GM23248 (cell line): ENCODE measurements at places on chromosomes 3 and 15. TPM values are rescaled to one million over a fixed set of nuclear protein-coding genes. Genes with fewer than 3 reads are reported as not detected.

DNA sequence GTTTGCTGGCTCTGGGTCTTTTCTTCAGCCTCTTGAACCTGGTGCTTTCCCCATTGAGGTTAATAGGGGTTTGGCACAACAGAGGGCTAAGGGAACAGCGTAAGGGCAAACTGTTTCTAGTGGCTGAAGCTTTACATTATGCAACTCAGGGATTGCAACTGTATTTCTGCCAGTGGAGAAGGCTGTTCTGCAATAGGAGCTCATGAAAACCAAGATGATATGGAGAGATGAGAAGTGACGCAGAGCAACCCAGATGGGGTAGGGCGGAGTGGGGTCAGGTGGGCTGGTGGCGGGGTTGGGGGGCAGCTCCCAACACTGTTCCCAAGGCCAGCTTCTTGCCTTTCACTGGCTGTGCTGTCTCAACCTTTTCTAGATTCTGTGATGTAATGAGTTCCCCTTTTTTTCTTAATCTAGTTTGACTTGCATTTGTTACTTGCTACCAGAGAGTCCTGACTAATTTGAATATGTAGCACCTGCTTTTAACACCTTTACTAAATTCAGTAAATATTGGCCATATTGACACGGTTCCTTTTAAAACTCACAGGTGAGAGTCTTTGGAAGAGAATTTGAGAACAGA, 7.2 kb downstream of the GXYLT2 start:
- DNase-seq = no peak

DNA sequence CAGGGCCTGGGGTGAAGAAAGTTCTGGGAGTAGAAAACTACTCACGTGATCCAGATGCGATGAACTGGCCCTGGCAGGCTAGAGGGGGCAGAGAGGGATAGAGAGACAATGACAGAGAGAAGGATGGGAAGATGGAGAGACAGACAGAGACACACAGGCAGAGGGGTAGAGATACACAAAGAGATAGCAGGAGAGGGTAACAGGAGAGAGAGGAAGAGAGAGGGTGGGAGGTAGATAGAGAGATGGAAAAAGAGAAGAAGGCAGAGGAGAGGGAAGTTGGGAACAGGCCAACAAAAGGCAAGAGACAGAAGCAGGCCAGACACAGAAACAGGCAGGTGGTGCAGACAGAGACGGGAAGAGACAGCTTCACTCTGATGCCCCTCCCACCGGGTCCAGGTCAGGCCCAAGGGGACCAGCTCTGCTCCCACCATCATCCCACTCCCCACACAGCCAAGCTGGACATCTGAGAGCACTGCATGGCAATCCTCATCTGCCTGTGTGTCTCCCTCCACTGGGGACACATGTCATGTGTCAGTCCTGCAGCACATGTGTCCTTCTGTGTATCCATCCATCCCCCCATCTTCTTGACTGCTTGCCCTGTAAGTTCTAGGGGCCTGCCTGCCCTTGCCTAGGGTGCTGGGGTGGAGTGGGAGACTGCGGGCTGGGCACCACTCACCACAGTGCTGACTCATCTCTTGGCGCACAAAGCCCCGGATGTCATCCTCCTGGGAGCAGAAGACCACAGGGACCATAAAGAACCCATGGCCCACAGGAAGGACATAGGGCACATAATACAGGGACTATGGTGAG, 2.2 kb upstream of the UCN2 start:
- DNase-seq = peak; percentile 86

GRCh38 chr3:11335056-11335608, 62.9 kb downstream of the ATG7 start:
- peak; percentile 82 for DNase-seq

DNA sequence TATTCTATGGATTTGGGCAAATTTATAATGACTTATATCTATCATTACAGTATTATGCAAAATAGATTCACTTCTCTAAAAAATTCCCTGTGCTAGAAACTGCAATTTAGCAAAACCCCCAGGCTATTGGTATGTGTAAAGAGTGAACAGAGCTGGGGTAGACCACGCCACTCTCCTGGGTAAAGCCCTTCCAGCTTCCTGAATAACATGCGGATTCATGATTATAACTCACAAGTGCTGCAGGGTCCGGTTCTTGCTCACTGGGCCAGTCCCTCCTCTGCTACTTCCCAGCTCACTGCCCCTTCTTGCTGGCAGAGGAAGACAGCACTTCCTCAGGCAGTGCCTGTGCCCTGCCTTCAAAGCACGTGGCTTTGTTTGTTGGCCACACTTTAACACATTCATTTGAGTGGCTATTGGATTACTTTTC, 4.1 kb downstream of the CD80 start:
- DNase-seq = no peak

GRCh38 chr3:87855616-87856015, 203.2 kb downstream of the CGGBP1 start:
- DNase-seq = peak; percentile 91

GRCh38 chr3:173599673-173600072, 202.1 kb downstream of the NLGN1 start:
- DNase-seq = peak; percentile 46

GRCh38 chr3:3227640-3228039, 48.1 kb upstream of the CRBN start:
- DNase-seq = no peak

DNA sequence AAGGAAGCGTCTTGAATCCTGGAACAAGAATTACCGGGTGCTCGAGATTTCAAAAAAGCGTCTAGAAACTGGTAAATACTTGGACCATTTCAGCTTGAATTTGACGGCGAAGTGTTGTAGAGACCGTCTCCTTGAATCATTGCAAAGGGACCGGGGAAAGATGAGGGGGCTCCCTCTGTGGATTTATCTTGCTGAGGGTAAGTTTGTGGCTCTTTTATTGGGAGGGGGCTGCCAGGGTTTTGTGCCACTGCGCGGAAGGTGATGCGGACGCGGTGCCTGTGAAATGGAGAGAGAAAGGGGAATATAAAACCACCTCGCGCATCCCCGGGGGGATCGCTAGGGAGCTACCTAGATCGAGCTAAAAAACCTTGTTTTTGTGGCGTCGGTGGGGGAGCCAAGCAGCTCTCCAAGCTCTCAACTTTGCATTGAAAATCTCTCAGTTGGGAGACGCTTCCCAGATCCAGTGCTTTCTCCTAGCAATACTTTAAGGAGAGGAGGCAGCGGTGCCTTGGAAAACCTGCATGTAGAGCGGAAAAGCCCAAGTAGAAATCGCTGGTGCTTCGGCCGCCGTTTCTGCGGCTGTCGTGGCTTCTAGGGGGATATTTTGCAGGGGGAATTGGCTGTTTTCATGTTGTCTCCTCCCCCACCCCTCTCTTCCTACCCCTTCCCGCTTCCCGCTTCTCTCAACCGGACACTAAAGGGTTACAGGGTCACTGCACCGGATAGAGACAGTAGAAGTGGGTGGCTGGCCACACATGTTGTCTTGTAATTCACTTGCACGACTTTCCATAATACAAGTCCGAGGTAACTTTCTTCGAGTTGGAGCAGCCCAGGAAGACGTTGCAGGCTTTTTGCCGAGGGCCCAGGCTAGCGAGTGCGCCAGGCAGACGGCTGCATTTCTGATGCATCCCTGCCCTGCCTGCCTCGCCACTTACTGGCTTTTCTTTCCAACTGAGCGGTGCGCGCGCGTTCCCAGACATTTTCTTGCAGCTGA, 187.6 kb downstream of the NLGN1 start:
- DNase-seq = peak; percentile 86

DNA sequence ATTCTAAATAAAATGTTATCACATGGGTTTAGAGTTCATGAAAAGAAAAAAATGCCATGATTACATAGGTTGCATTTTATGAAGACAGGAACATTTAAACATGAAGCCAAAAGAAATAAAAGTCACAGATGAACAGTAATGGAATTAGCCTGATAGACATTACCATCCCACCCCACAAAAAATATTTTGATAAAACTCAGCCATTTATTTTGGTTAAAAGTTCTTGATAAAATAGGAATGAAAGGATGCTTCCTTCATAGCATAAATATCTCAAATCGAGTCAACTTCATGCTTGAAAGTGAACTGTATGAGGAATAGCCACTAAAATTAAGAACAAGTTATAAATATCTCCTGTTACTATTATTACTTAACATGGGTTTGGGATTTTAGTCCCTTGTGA, 101.9 kb upstream of the TMC3 start:
- no peak for DNase-seq

GRCh38 chr3:99865321-99865720, 47.7 kb downstream of the CMSS1 start:
- DNase-seq = peak; percentile 48

GRCh38 chr3:77370413-77370812, 330.5 kb downstream of the ROBO2 start:
- DNase-seq = peak; percentile 49

DNA sequence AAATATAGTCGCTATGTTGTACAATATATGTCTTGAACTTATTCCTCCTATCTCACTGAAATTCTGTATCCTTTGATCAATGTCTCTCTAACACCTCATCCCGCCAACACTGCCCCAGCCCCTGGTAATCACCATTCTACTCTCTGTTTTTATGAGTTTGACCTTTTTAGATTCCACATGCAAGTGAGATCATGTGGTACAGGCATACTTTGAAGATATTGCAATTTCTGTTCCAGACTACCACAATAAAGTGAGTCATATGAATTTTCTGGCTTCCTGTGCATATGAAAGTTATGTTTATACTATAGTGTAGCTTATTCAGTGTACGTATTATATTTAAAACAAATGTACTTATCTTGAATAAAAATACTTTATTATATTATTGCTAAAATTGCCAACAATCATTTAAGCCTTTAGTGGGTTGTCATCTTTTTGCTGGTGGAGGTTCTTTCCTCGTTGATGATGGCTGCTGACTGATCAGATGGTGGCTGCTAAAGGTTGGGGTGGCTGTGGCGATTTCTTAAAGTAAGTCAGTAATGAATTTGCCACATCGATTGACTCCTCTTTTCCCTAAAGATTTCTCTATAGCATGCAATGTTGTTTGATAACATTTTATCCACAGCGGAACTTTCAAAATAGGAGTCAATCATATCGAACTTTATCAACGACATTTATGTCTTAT, 257.2 kb downstream of the NFKBIZ start:
- peak; percentile 42 for DNase-seq

DNA sequence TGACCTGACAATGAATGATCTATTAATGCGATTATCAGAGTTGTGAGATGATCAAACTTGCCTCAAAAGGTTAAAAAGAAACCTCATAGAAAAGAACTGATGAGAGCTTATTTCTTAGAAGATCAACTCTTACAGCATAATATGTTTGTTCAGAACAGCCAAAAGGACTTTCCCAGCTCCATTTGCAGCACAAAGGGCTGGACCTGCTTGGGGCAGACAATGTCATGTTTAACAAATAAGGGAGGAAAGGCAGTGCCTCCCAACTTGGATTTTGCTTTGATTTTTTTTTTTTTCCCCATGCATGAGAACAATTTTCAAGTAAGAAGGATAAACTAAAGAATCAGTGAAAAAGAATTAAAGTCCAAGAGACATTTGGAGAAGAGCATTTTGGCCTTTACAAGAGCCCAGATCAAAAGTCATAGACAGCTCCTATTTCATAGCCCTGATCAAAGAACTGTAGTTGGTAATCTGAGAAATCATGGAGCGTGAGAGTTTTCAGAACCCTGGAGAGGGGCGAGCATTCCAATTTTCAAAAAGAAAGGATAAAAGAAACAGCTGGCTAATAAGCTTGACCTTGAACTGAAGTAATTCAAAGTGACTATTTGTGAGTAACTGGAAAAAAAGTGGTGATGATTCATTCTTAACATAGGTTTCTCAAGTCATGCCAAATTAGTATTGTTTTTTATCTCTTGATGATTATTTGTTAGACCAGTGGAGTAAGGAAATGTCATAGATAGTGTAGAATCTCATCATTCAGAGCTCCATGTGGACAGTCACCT, 136.0 kb upstream of the CFAP20DC start:
- peak; percentile 47 for DNase-seq

GRCh38 chr15:43908516-43909050, 81.8 kb downstream of the WDR76 start:
- no peak for DNase-seq

IREB2 gene
- polyA plus RNA-seq = 11.8 and 13.1 TPM in 2 replicates

ZNF660 gene
- polyA plus RNA-seq = 0.54 and 1.2 TPM in 2 replicates

MORC1 gene
- polyA plus RNA-seq = not detected in 2 replicates

KIF7 gene
- polyA plus RNA-seq = 6.9 and 7.2 TPM in 2 replicates

SLC35G2 gene
- polyA plus RNA-seq = 10.8 and 12.5 TPM in 2 replicates
